ENCODE measurements at places on chromosomes 7 and 10. TPM values are rescaled to one million over a fixed set of nuclear protein-coding genes. Genes with fewer than 3 reads are reported as not detected.

SLC39A12 gene
- not detected for total RNA-seq

DNA sequence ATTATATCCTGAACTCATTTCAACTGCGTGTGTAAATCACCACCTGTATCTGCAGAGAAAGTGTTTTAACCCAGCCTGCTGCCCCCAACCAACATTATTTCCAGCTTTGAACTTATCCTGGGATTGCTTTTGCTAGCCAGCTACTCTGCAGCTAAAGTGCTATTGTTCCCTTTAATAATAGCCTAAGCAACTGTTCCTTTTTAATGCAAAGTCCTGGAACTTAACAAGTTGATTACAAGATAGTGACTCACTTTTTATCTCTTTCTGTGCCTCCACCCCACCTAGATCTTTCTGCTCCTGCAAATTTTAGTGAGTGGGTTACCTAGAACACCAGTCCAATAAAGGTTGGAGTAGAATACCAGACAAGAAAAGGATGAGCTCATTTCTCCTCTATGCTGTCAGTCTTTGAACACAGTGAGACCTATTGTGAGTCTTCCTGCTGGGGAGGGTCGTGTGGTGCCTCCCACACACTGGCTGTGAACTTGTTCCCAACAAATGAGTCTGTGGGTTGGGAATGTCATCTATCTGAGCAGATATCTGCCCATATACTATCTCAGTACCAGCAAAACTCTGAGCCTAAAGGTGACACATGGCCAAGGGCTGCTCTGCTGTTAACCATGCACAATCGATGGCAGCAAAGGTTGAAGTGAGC is 137.7 kb downstream of the FAM204A start:
- no peak overlapping the region for H3K27ac ChIP-seq
- no peaks in the 10 kb centered on the region for H3K27me3 ChIP-seq
- H3K36me3 ChIP-seq: no peaks in the 10 kb centered on the region
- no peak for DNase-seq

- DNase-seq: no peak
- H3K27ac ChIP-seq: no peak overlapping the region
- H3K4me1 ChIP-seq: no peaks in the 10 kb centered on the region
Measured at GRCh38 chr10:36116040-36116439, 473.9 kb upstream of the FZD8 start.

GRCh38 chr7:2018569-2019460 is 213.9 kb downstream of the MAD1L1 start:
- H3K4me1 ChIP-seq: peaks cover 9% of the 10 kb centered on the region
- no peaks in the 10 kb centered on the region for H3K36me3 ChIP-seq
- H3K27ac ChIP-seq: peak overlapping the region; percentile 78
- peak; percentile 25 for DNase-seq
- no peaks in the 10 kb centered on the region for H3K27me3 ChIP-seq

GRCh38 chr10:132539431-132539839 is 1.8 kb downstream of the INPP5A start:
- no peaks in the 10 kb centered on the region for H3K36me3 ChIP-seq
- H3K27ac ChIP-seq: peak overlapping the region; percentile 86
- no peaks in the 10 kb centered on the region for H3K27me3 ChIP-seq
- H3K4me1 ChIP-seq: peaks cover 47% of the 10 kb centered on the region

GRCh38 chr7:36967387-36967786 is 243.1 kb upstream of the AOAH start:
- H3K36me3 ChIP-seq: no peaks in the 10 kb centered on the region
- H3K27ac ChIP-seq: no peak overlapping the region
- no peaks in the 10 kb centered on the region for H3K4me1 ChIP-seq

Data from ascending aorta (tissue), 2 donors.